Small intestine (tissue), 16 donors: ENCODE measurements at places on chromosomes 7 and 10.

- H3K27me3 ChIP-seq = no peaks in the 10 kb centered on the region
- H3K4me1 ChIP-seq = no peaks in the 10 kb centered on the region
- no peaks in the 10 kb centered on the region for H3K36me3 ChIP-seq
- H3K27ac ChIP-seq = no peak overlapping the region
- no peak overlapping the region for H3K4me3 ChIP-seq
These were observed 442.9 kb downstream of the HTR7 start for GRCh38 chr10:90414926-90415325.

DNA sequence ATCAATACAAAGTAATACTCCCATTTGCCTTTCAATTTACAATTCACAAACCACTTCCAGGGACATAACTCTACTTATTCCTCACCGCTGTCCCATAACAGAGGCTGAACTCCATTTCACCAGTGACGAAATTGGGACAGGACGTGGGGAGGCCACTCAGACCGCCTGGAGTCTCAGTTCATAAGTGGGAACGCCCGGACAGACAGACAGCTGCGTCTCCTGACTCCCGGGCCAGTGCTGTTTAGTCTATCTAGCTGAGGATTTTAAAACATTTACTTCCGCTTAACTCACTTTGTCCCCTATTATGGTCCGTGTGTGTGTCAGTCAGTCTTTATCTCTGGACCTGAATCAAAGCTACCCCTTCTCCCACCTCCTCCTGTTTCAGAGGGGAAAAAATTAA, 67.4 kb upstream of the ZNF438 start:
- no peaks in the 10 kb centered on the region for H3K4me1 ChIP-seq
- no peaks in the 10 kb centered on the region for H3K36me3 ChIP-seq
- no peaks in the 10 kb centered on the region for H3K27me3 ChIP-seq
- no peak overlapping the region for H3K27ac ChIP-seq

DNA sequence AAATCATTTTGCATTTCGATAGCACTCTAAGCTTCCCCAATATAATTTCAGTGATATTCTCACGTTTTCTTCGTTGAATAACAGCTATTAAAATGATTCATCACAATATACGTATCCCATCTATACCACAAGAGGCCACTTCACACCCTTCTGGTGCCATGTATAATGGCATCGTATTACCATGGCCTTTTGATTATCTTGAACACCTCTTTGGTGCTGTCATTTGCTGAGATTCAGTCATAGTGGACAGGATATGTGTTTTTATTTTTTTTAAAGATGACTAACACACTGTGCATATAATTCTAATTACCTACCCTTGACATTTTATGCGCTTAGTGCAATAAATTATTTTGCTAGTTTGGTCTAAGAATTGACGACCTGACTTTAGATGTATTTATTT, 6.7 kb upstream of the INSYN2A start:
- no peak overlapping the region for H3K4me3 ChIP-seq
- no peaks in the 10 kb centered on the region for H3K4me1 ChIP-seq
- no peaks in the 10 kb centered on the region for H3K27me3 ChIP-seq

DNA sequence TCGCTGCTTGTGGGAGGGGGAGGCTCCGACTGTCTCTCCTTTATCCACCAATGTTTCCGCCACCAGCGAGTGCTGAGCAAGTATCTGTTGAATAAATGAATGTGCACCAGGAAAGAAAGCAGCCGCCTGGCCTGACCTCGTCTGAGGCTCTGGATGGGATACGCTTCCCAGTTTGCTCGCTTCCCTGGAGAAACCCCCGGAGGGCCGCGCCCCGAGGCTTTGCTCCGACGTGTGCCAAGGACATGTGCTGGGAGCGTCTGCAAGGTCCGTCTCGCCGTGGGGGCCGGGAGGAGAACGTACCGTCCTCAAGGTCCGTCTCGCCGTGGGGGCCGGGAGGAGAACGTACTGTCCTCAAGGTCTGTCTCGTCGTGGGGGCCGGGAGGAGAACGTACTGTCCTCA, 536.4 kb downstream of the DNAJB6 start:
- H3K27me3 ChIP-seq = no peaks in the 10 kb centered on the region
- no peaks in the 10 kb centered on the region for H3K4me1 ChIP-seq
- DNase-seq = no peak
- H3K27ac ChIP-seq = no peak overlapping the region
- H3K4me3 ChIP-seq = no peak overlapping the region
- no peaks in the 10 kb centered on the region for H3K36me3 ChIP-seq

DNA sequence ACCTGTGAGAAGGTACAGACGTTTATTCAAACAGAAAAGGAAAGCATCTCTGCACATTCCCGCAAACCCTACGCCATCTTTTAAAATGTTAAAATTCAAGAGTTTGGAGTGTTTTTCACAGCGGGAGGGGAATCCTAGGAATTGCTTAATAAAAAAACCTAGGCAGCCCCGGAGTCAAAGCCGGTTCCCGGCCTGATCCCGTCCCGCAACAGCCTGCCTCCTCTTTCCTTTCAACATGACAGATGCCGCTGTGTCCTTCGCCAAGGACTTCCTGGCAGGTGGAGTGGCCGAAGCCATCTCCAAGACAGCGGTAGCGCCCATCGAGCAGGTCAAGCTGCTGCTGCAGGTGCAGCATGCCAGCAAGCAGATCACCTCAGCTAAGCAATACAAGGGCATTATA, 123.0 kb upstream of the VSTM2A start:
- no peaks in the 10 kb centered on the region for H3K27me3 ChIP-seq
- H3K36me3 ChIP-seq = no peaks in the 10 kb centered on the region
- H3K27ac ChIP-seq = no peak overlapping the region
- no peak for DNase-seq

- H3K36me3 ChIP-seq = no peaks in the 10 kb centered on the region
- no peak overlapping the region for H3K4me3 ChIP-seq
- H3K27ac ChIP-seq = no peak overlapping the region
These were observed 110.7 kb downstream of the AKR1D1 start for GRCh38 chr7:138186951-138187351.
